ENCODE measurements at places on chromosomes 1 and 21. TPM values are rescaled to one million over a fixed set of nuclear protein-coding genes. Genes with fewer than 3 reads are reported as not detected.

RAB7B gene
- 12.2 TPM for polyA plus RNA-seq

ATXN7L2 gene
- polyA plus RNA-seq = 31.2 TPM

L1TD1 gene
- 0.52 TPM for polyA plus RNA-seq

FMO3 gene
- 0.35 TPM for polyA plus RNA-seq

CASQ2 gene
- polyA plus RNA-seq = 825 TPM

LDLRAD1 gene
- not detected for polyA plus RNA-seq

GJB3 gene
- 0.25 TPM for polyA plus RNA-seq

AADACL4 gene
- 0.13 TPM for polyA plus RNA-seq

CTSE gene
- 0.37 TPM for polyA plus RNA-seq

AIRE gene
- 0.15 TPM for polyA plus RNA-seq

GRCh38 chr21:23952269-23952668 is 1655.0 kb downstream of the MRPL39 start:
- DNase-seq = no peak

GRCh38 chr1:101235696-101236515 is 913 bp upstream of the S1PR1 start:
- DNase-seq = peak; percentile 32

DNA sequence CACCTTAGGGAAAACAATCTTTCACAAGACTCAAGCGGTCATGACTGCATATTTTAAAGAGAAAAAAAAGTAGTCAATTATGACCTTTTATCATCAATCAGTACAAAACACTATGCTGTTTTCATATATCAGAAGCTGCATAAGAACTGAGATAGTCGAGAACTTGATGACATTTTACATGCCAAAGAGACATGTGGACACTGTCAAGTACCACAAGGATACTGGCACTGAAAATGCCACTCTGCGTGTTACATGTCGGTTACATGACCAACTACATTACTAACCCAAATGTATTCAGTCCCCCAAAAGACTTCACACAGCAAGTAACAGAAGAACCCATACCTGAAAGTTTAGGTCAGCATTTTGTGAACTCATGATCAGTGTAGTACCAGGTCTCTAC is 975.0 kb upstream of the ADGRL4 start:
- DNase-seq = peak; percentile 26

DNA sequence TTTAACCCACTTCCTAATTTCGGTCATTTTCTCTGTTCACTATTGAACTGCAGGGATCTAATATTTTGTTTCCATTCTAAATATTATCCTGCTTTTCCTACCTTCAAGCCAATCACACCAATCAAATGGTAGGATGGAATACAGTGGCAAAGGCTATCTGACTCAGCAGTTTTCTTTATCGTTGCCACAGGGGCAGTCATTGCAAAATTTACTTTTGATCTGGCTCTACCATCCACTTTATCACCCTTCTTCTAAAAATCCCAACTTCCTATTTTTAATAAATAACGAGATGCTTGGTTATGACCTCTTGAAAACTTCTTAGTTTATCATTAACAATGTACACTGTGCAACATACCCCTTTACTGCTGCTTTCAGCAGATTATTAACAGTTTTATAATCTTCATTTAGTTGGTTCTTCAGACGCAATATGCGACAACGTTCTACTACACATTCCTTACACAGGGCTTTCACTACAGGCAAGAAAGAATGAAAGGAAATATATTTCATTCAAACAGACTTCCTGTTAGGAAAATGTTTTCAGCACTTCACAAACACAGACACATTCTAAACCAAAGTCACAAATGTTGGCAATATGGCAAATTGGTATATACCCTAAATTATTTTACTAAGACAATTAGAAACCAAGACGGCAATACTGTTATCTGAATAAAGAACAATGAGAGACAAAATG is 52.3 kb upstream of the RAP1GAP start:
- DNase-seq = no peak

GRCh38 chr1:102800406-102800805 is 307.9 kb downstream of the COL11A1 start:
- no peak for DNase-seq

- DNase-seq = no peak
Observed at GRCh38 chr1:14742181-14742980, 143.9 kb downstream of the KAZN start.

DNA sequence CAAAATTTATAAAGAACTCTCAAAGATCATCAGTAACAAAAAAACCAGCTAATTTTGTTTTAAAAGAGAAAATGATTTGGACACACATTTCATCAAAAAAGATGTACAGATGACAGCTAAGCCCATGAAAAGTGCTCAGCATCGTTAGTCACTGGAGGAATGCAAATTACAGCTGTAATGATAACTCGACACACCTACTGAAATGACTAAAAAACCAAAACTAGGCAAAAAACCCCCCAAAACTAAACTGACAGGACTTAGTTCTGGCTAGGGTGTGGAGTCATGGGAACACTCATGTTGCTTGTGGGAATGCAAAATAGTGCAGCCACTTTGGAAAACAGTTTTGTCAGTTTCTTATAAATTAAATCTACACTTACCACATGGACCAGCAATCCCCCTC is 59.5 kb downstream of the CNIH3 start:
- DNase-seq = no peak

- DNase-seq = no peak
Observed at GRCh38 chr1:34547046-34547674, 207.7 kb upstream of the GJB5 start.

GRCh38 chr1:240743705-240744104 is 131.8 kb upstream of the GREM2 start:
- DNase-seq = no peak

DNA sequence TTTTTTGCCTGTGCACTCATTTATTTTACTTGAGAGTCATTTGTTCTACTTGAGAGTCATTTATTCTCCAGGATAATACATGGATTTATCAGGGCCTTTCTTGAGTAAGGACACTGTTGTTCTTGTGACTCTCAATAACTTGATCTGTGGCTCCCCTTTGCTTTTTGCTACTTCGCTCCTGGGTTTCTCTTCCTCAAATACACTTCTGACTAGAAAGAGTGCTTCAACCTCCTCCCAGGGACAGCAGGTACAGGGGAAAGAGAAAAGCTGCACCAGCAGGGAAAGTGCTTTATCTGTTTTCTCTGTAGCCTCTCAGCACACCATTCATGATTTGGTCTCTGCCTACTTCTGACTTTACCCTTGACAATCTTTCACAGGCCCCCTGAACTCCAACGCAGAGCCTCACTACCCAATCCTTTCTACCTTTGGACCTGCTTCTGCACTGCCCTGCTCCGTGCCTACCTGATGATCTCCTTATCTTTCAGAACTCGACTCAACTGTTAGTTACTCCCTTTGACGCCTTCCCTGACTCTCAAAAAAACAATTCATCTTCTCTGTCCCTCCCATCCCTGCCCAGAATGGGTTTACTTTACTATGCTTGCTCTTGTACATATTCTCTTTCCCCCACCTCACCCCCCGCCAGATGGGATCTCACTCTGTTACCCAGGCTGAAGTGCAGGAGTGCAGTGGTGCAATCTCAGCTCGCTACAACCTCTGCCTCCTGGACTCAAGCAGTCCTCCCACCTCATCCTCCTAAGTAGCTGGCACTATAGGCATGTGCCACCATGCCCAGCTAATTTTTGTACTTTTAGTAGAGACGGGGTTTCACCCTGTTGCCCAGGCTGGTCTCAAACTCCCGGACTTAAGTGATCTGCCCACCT is 15.6 kb upstream of the PIGM start:
- no peak for DNase-seq

DNA sequence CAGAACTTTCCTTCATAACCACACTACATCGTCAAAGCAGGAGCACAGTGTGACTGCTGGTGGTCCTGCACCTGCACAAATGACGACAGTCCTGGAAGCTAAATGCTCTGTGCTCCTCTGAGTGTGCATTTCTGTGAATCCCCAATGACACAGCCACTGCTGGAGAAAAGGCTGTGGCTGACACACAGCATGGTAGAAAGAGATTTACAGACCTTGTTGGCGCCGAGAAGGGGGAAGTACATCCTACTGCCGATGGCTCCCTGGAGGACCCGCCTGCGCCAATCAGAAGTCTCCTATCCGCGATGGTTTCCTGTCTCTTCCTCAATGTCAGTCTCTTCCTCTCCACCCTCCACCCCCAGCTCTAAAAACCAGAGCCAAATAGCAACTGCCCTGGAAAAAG is 115.4 kb upstream of the RAB4A start:
- peak; percentile 76 for DNase-seq

DNA sequence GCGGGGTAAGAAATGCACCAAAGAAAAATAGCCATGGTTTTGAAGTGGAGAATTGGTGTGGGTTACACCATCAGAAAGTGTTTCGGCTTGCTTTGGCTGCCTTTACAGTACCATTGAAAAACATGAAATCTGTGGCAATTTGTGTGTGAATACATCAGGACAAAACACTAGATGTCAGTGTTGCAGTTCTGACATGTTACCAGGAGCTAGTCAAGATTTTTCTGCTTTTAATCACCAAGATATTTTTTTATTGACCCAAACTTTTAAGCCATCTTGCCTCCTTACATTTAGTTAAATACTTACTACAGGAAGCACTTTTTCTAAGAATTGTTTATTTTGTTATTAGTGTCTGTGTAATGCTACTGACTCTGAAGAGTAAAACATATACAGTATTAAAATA is 14.3 kb downstream of the RRP15 start:
- peak; percentile 43 for DNase-seq

GRCh38 chr1:87202451-87202850 is 126.2 kb upstream of the LMO4 start:
- DNase-seq = no peak

GRCh38 chr1:162982364-162982763 is 86.8 kb upstream of the RGS4 start:
- no peak for DNase-seq

GRCh38 chr1:181391301-181391900 is 91.9 kb upstream of the CACNA1E start:
- DNase-seq = no peak
